CD4-positive, alpha-beta T cell treated with Interleukin-4 for 4 hours (primary cell): ENCODE measurements at places on chromosomes 3 and 15.
A peak's percentile ranks its signal among the peaks of the same experiment; 100 is the strongest.

DNA sequence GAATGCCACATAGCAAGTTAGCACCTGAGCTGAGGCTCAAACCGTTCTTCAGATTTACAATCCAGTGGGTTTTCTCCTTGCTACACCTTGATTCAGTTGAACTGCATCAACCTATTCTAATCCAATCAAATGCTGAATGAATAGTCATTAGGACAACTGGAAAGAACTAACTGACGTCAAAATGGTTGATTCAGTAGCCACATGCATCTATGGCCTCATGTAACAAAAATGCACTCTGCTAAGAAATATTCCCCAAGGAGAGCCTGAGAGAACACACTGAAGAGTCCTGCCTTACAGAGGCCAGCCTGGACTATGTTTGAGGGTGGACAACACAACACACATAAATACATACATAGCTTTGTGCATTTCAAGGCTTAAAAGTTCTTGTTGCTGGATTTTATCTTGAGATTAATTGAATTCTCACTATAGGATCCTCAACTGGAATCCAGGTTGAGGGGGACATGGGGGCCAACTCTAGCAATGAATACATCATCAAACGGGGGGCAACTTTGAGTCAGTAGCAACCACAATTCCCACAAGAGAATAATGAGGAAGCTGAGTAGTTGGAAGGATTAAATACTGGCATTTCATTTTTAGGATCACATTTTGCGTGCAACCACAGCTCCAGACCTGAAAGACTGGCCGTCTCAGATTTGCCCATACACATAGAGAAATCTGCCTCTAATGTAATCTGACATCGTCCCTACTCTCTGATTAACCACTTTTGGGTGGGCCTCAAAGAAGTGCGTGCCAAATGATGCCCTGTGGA, 280.2 kb upstream of the ICE2 start:
- no peak for DNase-seq

DNA sequence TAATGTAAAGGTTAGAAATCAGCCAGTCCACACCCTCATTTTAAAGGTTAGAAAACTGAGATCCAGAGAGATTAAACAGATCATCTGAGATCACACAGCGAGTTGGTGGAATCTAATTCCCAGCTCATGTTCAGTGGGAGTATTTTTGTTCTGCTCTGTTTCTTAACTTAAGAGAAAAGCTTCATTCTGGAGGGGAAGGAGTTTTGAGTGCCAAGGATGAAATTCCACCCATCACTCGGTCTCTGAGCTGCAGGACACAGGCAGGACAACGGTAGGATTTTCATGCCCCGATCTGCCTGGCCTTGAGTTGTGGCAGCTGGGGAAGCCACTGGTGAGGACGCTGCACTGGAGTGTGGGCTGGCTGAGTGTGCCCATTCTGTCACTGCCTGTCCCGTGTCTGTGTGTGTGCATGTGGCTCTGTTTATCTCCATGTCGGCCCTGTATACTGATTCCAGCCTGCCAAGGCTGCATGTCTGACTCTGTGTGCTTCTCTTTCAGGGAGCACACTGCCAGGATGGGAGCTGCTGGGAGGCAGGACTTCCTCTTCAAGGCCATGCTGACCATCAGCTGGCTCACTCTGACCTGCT, 94.3 kb downstream of the CEMIP start:
- DNase-seq: no peak

- DNase-seq: no peak
Measured at GRCh38 chr3:14139771-14140170, 14.9 kb downstream of the TMEM43 start.

DNA sequence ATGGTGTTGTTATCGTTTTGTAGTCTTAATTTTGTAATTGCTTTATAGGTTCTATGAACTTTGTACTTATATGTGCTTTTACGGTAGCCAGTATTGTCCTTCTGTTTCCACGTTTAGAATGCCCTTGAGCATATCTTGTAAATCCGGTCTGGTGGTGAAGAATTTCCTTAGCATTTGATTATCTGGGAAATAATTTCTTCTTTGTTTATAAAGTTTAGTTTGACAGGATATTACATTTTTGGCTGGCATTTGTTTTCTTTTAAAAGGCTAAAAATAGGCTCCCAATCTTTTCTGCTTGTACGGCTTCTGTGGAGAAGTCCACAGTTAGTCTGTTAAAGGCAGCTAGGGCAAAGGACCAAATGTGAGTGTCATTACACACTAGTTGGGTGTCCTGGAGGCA, 36.7 kb downstream of the SPESP1 start:
- DNase-seq: no peak

- DNase-seq: no peak
Measured at GRCh38 chr3:128914966-128915645, 35.7 kb downstream of the ACAD9 start.

GRCh38 chr3:27613846-27614500, 108.2 kb downstream of the EOMES start:
- DNase-seq: no peak

DNA sequence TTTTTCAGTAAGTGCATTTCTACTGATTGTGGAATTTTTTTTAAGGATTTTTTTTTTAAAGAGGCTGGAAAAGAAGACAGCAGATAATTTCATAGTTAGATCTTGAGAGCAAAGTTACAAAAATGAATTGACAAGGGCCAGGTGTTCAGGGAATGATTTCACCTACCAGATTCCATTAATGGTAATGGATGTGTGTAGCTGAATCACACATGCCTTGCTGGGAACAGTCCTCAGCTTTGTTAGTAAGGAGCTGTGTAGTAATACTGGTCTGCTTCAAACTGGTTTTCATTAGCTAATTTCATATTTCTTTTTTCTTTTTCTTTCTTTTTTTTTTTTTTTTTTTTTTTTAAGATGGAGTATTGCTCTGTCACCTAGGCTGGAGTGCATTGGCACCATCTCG, 16.0 kb downstream of the NR1D2 start:
- DNase-seq: no peak

DNA sequence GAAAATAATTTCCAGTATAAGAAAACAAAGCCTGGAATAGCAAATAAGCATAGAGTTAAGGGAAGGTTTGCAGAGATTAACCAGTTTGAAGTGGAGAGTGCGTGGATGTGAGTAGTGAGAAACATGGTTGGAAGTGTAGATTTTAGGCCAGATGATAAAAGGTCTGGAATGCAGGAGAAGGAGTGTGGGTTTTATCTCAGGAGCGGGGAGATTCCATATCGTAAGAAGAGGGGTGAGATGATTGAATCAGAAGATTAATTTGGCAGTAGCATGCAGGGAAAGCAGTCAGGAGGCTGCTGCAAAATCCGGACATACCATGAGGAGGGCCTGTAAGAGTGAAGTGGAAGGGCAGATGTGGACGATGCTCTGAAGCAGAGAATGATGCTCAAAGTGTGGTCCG, 13.7 kb downstream of the PPARG start:
- no peak for DNase-seq

DNA sequence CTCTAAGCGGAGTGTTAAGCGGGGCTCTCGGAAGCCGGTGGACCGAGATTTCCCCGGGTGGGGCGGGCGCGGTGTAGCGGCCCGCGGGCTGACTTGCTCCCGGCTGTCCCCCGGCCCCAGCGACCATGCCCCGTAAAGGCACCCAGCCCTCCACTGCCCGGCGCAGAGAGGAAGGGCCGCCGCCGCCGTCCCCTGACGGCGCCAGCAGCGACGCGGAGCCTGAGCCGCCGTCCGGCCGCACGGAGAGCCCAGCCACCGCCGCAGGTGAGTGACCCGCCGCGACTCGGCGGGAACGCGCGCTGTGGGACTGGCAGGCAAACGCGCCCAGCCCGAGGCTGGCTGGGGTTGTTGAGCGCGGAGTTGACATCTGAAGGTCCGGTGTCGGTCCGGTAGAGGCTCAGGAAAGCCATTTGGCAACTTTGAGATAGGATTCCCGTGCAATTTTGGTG, 1.3 kb downstream of the SMC4 start:
- no peak for DNase-seq

DNA sequence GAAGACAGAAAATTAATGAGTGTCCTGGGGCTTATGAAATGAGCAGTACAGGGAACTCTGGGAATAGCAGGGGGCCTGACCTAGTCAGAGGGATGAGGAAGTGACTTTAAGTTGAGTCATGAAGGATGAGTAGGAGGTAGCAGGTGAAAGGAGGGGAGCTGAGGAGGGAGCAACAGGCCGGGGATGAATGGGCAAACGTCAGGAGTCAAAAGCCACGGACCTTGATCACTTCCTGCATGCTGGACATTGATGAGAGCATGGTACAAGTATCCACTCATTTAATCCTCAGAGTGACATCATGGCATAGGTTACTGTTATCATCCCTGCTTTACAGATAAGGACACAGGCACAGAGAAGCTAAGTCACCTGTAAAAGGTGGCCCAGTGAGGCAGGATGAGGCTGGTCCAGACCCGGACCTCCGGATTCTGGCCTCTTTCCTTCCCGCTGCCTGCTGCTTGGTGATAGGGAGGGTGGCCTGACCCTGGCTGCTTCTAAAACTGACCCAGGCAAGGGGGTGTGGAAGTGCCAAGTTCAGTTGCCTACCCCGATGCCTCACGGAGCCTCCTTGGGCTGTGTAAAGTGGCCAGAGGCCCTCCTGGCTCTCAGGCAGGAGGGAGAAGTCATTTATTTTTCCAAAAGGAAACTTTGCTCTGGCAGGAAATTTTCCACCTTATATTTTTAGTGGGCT, 7.6 kb downstream of the CORO2B start:
- no peak for DNase-seq

- DNase-seq: no peak
Measured at GRCh38 chr3:87550892-87551291, 274.5 kb upstream of the POU1F1 start.

DNA sequence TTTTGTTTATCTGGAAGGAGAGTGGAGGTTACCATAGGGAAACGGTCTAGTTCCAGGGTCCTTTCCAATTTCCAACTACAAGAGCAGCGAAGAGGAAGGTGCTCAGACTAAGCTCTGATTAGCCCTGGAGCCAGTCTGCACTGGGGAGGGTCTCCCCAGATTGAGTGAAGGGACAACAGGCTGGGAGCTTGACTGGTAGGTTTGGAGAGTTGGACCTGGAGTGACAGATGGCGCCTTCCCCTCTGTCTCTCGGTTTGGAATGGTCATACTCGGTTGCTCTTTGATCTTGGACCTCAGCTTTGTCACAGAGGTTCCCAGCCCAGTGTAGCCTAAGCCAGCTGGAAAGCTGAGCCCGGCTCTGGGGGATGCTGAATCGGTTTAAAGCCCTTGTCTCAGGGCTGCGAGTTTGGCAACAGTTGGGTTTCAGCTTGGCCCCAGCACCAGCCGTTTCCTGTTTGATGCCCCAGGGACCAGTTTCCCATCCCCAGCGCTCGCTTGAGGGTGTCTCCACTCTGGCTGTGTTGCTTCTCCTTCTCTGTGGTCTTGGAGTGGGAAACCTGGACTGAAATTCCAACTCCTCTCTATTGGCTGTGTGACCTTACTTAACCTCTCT, 53.1 kb upstream of the ULK4 start:
- DNase-seq: peak; percentile 14

- DNase-seq: no peak
Measured at GRCh38 chr3:31166249-31166885, 271.9 kb upstream of the GADL1 start.

DNA sequence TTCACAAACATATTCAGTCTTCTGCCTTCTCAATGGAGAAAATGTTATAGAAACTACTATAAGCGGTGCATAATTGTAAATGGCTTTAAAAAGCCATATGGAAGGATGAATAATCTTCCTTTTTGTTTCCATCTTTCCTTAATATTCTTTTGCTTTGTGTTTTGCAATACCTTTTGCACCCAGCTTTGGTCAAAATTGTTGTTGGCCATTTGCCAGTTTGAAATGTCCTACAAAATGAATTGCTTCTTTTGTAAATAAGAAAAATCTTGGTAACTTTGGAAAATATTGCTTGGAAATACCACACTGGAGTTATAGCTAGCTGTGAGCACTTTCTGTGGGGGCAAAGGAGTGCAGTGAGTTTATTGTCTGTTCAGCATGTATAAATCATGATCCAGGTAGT, 93.5 kb upstream of the NR2F2 start:
- DNase-seq: no peak

DNA sequence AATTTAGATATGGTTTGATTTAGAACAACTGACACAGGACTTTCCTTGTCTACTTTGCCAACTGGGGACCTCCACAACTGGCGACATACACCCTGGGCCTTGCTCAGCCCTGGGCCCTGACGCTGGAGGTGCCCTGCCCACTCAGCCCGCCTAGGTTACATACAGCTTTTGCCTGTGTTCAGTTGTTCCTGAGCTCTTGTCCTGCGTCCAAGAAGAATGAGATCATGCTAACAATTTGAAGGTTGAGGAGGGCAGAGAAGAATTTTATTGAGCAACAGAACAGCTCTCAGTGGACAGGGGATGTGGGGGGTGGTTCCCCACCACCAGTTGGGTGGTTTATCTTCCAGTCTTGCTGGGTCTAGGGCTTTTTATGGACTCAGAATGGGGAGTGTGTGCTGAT, 67.9 kb downstream of the IQCH start:
- DNase-seq: no peak

DNA sequence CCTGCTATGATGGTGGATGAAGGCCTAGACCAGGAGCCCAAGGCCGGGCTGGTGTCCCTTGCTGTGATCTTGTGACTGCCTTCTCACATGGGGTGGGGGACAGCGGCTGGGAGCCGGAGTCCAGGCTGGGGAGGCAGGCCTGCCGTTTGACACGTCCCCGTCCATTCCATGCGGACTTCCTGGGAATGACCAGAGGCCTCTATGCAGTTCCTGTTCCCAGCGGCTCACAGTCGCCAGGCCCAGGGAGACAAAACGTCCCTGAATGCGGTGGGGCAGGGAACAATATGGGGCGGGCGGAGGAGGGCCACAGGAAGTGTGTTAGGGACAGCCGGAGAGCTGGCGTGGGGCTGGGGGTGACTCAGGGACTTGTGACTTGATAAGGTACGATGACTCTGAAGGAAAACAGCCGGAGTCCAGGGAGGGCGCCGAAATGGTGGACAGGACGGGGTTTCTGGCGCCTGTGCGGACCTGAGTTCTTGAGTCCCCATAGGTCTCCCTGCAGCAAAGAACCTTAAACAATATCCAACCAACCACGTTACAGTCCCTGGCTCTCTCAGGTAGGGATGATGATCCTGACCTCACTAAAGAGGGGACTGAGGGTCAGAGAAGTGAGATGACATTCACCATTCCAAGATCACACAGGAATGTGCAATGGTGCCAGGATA, 40.5 kb upstream of the SMAD6 start:
- DNase-seq: no peak

DNA sequence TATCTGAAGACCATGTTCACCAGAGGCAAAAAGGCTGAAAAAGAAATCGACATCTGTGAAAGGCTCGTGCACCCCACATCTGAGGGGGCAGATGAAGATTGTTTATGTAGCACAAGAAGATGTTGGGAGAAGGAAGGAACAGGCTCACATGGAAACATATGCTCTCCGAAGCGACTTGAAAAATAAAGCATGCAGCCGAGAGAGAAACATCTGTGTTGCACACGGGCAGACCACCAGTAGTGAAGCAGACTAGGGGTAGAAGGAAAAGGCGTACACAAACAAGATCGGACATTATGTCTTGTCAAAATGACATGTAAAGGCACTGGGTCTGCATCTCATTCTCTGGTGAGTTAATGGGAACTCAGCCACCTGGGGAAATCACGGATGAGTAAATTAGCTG, 356.5 kb downstream of the ZIC4 start:
- DNase-seq: no peak

DNA sequence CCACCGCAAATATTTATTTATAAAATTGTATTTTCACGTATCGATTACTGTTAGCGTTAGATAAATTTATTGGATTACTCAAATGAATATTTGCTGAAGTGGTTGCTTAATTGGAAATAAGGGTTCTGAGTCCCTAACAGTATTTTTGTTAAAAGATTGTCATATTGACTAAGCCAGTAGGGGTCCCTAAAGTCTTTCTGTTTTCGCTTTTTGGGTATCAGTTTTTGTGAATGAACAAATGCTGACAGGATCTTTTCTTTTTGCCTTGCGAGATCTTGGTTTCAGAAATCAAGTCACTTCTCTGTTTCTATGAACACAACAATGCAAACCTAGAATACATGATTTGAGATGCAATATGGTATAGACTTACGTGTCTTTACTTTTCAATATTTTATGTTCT, 7.1 kb downstream of the RAD51 start:
- peak; percentile 46 for DNase-seq
